ENCODE measurements at places on chromosomes 5 and 9.
A peak's percentile ranks its signal among the peaks of the same experiment; 100 is the strongest.

GRCh38 chr5:573976-574375, 38.2 kb upstream of the CEP72 start:
- peak; percentile 76 for DNase-seq

DNA sequence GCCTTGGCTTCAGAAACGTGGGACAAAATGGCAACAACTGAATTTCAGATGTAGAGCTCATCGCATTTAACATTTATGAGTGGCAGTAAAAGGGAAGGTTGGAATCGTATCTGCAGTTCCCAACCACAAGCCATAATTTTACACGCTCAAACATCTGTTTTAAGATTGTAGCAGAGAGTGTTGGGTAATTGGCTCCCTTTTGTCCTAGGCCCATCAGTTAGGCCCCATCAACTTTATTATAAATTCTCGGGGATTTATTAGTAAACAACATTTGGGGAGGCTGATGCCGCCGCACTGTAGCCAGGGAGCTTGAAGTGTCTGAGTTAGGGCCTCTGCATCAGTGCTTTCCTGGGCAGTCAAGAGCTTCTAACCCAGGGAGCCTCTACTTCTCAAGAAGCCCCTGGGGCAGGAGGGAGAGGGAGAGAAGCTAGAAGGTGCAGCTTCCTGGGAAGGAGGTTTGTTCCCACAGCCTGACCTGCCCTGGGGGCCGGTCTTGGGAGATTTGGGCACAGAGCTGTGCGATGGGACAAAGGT, 66.2 kb downstream of the HSPA4 start:
- peak; percentile 5 for DNase-seq

DNA sequence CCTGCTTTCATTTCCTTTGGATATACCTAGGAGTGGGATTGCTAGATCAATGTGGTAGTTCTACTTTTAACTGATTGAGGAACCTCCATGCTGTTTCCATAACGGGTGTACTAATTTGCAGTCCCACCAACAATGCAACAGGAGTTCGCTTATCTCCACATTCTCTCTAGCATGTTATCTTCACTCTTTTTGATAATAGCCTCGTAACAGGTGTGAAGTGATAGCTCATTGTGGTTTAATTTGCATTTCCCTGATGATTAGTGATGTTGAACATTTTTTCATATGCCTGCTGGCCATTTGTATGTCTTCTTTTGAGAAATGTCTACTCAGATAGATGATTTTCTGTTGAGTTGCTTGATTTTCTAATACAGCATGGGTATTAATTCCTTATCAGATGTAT, 142.2 kb downstream of the ZNF462 start:
- DNase-seq = no peak

GRCh38 chr5:55620009-55620765, 85.4 kb upstream of the PLPP1 start:
- no peak for DNase-seq

- DNase-seq = peak; percentile 88
These were observed 39.1 kb downstream of the WHRN start for GRCh38 chr9:114465906-114466900.

Data from DMS79 treated with DMSO at 0.1 percent for 48 hours (cell line).